ENCODE measurements at places on chromosomes 6 and 20.

- DNase-seq, result no peak
Measured at GRCh38 chr20:59386809-59387208, 86.4 kb downstream of the EDN3 start.

GRCh38 chr6:12383448-12383847 is 93.3 kb downstream of the EDN1 start:
- no peak for DNase-seq

DNA sequence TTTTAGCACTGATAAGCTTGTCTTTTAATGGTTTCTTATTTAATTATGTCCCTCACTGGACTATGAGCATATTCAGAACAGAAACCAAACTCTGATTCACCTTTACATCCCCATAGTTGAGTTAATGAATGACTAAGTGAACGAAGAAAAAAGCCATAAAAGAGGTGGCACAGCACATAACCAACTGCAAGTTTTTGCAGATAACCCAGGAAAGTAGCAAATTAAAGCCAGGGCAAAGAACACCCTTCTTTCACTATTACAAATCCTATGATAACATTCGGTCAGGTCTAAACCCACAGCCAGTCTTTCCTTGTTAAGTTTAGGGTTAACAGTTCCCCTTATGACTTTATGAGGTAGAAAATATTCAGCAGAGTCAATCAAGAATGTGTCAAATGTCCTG is 102.7 kb downstream of the RIN2 start:
- DNase-seq, result no peak

GRCh38 chr6:157841211-157841840 is 18.3 kb downstream of the SNX9 start:
- DNase-seq, result no peak

DNA sequence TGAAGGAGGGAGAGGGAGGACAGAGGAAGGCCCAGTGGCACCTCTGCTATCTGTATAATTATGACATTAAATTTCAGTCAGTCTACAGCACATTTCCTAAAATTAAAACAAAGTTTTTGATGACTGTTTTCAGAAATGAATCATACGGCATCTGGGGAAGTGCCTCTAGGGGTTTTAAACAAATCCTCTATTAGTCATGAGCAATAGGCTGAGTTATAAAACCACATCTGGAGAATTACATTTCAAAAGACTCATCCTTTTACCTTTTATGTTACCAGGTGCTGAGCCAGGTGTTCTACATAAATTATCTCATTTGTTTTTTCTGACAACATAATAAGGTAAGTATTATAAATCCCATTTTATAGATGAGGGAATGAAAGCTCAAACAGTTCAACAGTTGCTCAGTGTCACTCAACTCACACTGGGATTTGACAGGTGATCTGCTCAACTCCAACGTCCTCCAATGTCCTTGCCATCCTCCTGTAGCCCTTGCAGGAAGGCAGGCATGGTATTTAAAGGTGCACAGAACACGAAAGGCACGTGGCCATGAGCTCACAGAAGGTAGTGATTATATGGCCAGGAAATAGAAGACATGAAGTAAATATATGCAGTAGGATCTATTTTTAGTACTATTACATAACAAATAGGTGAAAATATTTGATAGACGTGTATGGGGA is 184.2 kb upstream of the MAN1A1 start:
- peak; percentile 37 for DNase-seq

- no peak for DNase-seq
Measured at GRCh38 chr6:130765181-130765727, 62.0 kb upstream of the SMLR1 start.

GRCh38 chr6:44065443-44066140 is 61.7 kb downstream of the MRPL14 start:
- DNase-seq, result no peak

DNA sequence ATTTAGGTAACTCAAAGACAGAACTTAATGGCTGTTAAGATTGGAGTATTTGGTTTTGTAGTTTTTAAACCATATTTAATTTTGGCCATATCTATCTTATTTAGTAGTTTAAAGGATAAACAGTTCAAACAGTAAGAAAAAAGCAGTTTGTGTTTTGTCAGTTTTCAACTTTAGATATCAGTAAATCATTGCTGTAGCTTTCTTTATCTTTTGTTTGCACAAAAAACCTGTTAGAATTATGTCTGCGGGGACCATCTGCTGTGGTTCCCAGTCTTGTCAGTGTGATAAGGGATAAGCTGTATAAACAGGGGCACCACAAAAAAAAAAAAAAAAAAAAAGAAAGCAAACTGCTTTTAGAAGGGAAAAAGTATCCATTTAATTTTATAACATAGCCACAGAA is 40.9 kb downstream of the CDKAL1 start:
- no peak for DNase-seq

GRCh38 chr20:61611401-61612180 is 359.5 kb downstream of the CDH4 start:
- no peak for DNase-seq

DNA sequence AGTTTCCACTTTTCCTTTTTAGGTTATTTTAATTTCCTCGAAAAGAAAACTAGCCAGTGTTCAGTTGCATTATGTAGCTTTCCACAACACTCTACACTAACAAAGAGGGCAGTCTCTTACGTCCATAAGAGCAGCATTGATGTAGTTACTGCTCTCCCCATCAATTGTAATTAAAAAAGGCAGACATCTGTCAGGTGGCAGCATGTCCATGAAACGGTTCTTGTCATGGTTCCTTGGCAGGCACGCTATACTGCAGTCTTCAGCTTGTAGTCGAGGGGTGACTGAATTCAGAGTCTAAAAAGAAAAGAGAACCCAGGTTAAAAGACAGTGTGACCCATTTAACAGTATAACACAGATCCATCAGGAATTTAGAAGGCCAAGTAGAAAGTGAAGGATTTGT is 80.1 kb upstream of the THEMIS start:
- DNase-seq, result no peak

DNA sequence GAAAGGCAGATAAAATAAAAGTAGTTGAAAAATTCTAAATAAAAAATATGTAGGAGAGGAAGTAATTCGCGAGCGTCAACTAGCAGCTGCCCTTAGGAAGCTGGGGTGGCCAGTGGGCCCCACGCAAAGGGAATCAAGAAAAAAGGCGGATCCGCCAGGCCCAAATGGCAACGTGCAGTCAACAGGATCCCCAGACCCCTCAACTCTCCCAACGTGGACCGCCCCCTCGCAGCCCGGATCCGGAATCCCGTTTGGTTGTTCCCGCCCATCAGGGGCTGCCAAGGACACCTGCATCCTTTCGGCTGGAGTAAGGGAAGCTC is 296 bp downstream of the DZANK1 start:
- no peak for DNase-seq

GRCh38 chr6:118656847-118657451 is 5.6 kb upstream of the CEP85L start:
- no peak for DNase-seq

- DNase-seq, result no peak
Measured at GRCh38 chr6:21132856-21133838, 460.4 kb upstream of the SOX4 start.

- no peak for DNase-seq
Measured at GRCh38 chr6:69918813-69919475, 52.6 kb downstream of the COL19A1 start.

GRCh38 chr20:33187491-33187890 is 19.5 kb downstream of the BPIFA2 start:
- no peak for DNase-seq

- no peak for DNase-seq
Measured at GRCh38 chr6:4136354-4136831, 1.0 kb upstream of the ECI2 start.

- no peak for DNase-seq
Measured at GRCh38 chr6:16730738-16731477, 30.4 kb downstream of the ATXN1 start.
